ENCODE measurements at places on chromosomes 2 and 18.

GRCh38 chr2:235552671-235553070, 58.8 kb downstream of the AGAP1 start:
- DNase-seq: no peak

DNA sequence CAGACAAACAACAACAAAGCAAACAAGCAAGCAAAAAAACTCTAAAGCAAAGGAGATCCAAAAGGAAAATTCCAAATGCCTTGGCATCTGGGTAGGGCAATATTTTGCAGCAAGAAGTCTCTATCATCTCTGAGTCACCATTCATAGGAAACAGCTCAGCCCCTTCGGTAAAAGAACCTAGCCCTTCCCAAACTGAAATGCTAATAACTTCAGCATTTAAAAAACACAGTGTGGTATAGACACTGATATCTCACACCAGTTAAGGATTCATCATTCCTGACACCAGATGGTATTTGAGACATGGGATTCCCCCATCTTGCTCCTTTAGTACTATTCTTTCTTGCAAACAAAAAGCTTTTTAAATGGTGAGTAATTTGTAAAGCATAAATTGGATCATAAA, 491.8 kb downstream of the TXNL1 start:
- DNase-seq: no peak

DNA sequence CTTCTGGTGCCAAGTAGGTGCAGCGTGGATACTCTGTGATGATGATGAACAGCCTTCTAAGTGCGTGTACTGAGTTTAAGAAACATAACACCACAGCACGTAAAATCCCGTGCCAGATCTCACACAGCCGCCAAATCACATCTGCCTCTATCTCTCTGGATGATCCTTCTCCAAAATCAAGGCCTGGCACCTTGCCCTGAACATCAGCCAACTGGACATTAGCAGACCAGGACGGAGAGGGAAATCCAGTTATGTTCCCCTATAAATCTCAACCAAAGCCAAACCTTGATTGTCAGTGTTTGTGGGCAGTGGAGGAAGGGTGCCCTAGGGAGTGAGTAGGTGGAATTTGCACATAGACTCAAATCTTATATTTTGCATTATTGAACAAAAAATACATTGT, 164.3 kb downstream of the MIB1 start:
- no peak for DNase-seq

DNA sequence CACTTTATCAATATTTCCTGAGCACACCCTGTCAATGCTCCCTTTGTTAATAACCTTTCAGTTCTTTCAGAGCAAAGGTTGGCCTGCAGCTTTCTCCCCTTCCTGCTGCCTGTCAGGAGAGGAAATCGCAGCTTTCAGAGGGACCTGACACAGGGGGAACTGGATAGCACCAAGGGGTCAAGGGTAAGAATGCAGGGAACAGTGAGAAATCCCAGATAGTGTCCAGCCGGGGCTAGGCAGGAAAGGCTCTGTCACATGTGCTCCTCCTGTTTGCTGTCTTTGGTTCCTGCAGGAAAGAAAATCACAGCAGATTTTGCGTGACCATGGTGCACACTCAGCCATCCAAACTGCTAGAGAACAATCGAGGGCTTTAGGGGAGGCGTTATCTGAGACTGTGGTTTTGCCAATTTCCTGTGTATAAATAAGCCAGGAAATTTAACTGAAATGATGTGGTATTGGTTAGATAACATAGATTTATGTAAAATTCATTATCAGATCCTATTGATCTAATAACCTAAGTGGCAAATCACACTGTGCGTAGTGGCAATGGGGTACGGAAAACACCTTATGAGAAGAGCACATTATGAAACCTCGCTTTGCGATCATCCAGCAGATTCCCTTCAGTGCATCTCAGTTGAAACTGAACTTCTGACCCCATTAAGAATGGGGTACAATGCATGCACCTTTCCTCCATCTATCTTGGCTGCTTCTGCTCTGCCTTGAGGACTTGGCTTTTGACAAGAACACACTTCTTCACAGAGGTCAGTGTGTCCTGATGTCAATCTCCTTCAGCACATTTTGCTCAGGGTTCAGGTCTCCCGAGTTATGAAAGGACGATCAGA, 178.0 kb downstream of the ICOS start:
- DNase-seq: no peak

DNA sequence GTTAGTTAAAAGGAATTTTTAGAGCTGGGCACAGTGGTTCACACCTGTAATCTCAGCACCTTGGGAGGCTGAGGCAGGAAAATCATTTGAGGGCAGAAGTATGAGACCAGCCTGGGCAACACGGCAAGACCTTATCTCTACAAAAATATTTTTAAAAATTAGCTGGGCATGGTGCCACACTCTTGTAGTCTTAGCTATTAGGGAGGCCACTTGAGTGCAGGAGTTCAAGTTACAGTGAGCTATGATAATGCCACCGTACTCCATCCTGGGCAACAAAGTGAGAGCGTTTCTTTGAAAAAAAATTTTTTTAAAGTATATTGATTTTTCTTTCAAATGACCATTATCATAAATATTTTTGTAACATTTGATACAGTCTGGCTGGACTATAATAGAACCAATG, 93.6 kb upstream of the FAM117B start:
- no peak for DNase-seq

- no peak for DNase-seq
Measured at GRCh38 chr2:16067444-16067843, 127.1 kb downstream of the MYCN start.

DNA sequence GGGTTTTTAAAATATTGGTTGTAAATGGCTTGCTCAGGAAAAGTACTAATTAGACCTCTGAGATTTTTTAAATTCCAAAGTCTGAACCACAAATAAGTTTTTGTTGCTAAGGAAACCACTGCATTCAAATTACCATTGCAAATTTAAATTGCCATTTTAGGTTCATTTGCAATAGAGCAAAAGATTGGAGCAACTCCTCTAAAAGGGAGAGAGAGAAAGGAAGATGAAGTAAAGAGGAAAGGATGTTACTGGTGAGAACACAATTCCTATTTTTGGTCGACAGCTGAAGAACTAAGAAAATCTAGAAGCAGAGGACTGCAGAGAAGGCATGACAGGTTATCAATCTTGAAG, 74.9 kb downstream of the FOXI3 start:
- DNase-seq: no peak

- no peak for DNase-seq
Measured at GRCh38 chr18:46536215-46536874, 120.7 kb downstream of the LOXHD1 start.

DNA sequence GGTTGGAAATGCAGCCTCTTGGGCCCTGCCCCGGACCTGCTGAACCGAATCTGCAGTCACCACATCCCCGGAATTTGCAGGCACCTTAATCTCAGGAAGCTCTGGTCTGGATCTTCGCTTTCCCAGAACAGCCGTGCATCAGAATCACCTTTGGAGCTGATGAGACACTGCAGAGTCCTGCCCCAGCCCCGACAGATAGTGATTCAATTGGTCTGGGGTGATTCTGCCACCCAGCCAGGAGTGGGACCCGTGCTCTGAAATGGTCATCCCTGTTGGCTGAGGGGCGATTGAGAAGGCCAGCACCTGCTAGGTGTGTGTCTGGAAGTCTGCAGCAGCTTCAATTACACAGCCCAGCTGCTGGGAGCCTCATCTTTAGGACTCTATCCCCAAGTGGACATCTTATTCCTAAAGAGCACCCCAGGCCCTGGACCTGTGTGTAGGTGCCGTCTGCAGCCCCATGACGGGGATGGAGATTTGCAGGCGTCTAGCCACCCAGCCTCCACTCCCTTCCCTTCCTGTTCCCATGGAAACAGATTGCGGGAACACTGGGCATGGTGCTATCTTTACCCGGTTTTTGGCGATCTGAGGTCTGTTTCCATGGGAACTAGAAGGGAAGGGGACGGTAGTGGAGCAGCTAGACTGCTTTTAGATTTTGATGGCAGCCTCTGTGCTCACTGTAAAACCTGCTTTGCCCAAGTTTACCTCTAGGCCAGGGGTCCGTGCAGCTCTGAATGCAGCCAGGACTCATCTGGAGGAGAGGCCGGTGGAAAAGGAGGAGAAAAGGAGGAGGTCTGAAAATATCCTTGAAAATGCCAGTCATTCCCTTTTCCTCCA, 156.1 kb downstream of the LDLRAD4 start:
- no peak for DNase-seq

DNA sequence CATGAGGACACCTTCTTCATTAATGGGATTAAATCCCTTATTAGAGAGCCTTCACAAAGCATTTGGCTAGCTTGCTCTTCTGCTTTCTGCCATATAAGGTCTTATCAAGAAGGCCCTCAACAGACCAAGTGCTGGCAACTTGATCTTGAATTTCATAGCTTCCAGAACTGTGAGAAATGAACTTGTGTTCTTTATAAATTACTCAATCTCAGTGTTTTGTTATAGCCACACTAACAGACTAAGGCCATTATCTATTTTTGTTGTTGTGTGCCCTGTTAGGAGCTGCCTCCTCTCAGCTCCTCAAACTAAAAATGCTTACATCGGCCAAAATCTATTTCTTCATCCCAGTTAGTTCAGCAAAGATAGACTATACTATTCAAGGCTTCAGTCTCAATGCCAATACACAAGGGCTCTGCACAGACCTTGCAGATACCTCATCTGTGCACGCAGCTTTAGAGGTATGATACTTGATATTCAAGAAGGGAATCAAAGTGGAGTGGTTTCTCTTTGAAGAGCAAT, 182.9 kb downstream of the GPD2 start:
- DNase-seq: no peak

GRCh38 chr18:58827886-58828285, 36.8 kb upstream of the ZNF532 start:
- no peak for DNase-seq

DNA sequence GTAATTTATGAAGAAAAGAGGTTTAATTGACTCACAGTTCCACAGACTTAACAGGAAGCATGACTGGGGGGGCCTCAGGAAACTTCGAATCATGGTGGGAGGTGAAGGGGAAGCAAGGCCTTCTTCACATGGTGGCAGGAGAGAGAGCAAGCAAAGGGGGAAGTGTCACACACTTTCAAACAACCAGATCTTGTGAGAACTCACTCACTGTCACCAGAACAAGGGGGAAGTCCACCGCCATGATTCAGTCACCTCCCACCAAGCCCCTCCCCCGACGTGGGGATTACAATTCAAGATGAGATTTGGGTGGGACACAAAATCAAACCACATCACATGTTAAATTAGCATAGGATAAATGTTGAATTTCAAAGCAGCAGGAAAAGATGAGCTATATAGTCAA, 56.2 kb downstream of the STRADB start:
- DNase-seq: no peak

- no peak for DNase-seq
Measured at GRCh38 chr2:8149007-8149405, 532.9 kb upstream of the ID2 start.

DNA sequence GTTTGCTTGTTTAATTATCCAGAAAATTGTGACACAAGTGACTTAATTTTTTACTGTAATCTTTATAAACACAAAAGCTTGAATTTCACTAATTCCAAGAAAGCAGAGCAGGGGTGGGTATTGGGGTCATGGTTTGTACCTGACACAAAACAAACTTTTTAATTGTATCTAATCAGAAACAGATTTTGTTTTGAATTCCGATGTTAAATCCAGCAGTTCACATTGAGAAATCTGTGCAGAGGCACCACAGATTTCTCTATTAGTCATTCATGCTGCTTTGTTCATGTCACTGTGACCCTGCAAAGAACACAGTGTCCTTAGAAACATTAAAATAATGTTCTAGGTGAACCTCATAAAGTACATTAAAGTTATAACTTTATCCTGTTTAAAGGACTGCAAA, 443.4 kb downstream of the NYAP2 start:
- DNase-seq: peak; percentile 90

DNA sequence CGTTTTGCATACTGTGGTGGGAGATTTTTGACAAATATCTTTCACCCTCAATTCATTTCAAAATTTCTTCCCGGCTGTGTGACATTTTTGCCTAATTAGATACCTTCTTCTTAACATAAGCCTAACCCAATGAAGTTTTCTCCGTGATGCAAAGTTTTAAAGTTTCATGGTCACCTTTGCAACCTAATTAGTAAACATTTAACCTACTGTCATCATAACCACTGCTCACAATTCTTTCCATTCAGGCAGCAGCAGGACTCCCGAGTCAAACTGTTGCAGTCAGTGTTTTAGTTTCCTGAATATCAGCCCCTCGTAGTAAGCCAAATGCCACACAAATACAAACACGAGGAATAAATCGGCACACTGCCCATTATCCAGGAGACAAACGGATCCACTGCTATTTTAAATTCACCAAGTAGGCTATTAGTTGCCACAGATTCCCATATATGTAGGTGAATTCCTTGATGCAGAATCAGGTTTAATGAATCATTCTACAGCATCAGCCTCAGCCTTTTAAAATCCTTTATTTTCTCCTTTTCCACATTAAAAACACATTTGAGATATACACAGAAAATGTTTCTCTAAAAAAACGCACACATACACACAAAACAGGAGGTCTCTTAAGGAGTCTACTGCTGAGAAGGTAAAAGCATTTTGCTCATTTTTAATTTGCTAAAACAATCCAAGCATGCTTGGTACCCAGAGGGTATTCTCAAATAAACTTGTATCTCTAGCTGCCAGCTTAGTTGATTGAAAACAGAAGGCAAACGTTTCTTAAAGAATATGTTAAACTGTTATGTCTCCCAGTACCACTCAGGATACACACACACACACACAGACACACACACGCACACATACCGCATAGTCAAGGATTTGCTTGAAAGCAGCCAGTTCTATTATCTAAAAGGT, 106.5 kb upstream of the KCTD1 start:
- peak; percentile 54 for DNase-seq
